ENCODE measurements at places on chromosomes 1 and 21.

DNA sequence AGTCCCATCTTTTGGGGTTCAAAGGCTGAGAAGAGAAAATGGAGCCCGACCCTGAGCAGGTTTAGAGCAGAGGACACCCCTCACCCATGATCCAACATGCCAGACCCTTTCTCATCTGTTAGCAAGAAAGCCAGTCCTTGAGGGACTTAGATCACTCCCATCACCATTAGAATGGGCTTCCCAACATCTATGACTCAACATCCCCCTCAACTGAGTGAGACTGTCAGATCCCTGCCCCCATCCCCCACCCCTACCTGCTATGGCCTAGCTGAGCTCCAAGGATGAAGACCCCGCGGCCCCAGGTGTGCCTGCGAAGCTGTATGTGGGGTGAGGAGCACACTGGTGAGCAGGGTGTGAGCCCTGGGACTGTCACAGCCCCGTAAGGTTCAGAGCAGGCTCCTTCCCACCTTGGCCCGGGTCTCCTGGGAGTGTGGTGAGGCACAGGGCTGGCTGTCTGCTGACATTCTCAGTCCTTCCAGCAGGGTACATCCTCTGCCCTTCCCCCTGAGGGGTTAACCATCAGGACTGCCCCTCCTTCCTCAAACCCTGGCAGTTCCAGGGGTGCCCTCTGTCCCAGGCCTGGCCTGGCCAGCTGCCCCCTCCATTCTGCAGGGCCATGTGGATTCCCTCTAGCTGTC, 21.4 kb upstream of the BLACAT1 start:
- DNase-seq = no peak

DNA sequence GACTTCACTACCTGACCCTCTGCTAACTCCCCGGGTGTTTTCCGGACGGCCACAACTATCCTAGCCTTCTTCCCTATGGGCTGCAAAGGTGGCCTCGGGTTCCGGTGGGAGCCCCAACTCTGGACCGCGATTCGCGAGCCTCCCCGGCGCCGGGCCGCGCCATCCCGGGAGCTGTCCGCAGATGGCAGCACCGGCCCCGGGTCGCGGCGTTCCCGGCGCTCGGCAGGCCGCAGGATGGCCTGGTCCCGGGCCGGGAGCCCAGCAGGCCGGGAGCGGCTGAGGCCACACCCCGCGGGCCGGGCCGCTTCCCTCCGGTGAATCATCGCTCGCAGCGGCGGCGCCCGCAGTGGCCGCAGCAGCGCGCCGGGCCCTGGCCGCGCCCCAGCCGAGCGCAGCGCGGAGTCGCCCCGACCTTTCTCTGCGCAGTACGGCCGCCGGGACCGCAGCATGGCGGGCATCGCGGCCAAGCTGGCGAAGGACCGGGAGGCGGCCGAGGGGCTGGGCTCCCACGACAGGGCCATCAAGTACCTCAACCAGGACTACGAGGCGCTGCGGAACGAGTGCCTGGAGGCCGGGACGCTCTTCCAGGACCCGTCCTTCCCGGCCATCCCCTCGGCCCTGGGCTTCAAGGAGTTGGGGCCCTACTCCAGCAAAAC, at the start of gene CAPN2:
Gene CAPN2, plus strand, starts transcription at position 346 of the 656 bp plus-strand sequence. Its CDS starts 102 bp downstream, at position 448.
- DNase-seq = peak; percentile 69

DNA sequence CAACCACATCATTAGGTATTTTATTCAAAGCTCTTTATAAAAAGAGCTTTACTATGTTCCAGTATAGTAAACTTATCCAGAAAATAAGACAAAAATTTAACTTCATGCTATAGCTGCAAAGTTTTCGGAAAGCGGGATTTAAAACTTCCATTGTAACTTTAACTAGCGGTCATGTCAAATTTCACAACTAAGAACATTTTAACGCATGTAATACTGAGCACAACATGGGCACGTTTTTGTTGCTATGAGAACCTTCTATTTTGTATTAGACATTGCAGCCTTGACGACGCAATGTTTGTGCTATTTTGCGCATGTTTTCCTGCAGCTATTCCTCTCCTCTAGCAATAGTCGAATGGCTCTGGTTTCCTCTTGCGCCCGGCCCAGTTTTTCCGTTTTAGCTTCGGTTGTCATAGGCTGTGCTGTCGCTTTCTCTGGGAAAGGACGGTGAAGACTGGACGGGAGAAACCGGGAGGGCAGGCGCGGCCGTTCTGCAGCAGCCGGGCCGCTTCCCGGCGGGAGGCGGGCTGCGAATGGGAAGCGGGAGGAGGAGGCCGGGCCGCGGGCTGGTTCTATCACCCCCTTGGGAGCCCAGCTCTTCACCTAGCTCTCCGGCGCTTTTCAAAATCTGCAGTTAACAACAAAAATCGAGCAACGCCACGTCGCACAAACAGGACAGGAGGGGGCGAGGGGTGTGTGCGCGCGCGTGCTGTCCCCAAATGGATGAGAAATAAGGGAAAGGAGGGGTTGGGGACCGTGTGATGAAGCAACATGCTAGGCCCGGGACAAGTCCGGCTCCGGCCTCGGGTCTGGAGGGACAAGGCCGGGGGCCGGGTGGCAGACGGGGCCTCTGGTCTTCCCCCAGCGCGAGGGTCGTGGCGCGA, 105.3 kb upstream of the HNRNPU start:
- DNase-seq = peak; percentile 66

DNA sequence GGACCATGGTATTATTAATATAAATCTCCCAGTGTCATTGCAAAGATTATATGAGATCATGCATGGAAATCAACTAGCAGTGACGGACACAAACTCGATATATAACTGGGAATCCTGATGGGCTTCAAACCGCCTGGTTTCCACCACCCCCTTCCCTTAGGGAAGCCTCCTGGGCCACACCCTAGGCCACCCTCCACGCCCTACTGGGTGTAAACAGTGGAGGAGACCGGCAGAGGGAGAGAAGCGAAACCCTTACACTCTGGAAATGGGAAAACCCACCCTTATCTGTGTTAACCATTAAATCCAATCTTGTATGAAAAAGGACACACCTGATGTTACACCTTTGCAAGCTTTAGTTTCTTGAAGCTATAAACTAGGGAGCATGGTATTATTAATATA, 595 bp upstream of the ZNHIT6 start:
- no peak for DNase-seq

- no peak for DNase-seq
Measured at GRCh38 chr1:30449003-30449402, 274.4 kb downstream of the MATN1 start.

- DNase-seq = no peak
Measured at GRCh38 chr1:97120806-97121205, 399.2 kb downstream of the PTBP2 start.

Data from nucleus accumbens (tissue), 56 donors.